Lower lobe of right lung (tissue), 2 donors: ENCODE measurements at places on chromosomes 2 and 18.

DNA sequence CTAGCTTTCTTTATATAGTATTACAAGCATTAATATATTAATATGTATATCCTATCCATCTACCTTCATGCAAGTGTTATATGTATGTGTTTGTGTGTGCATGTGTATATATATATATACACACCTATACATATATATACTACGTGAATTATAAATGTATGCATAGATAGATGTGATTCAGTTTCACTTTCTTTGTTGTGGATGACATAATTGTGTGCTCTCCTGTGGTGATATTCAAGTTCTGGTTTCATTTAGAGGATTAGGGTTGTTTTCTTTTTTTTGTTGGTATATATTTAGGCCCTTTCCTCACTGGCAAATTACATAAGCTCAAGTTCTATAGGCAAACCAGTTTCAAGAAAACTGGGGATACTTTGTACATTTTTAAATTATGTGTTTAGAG is 225.7 kb upstream of the FANCL start:
- DNase-seq: no peak

DNA sequence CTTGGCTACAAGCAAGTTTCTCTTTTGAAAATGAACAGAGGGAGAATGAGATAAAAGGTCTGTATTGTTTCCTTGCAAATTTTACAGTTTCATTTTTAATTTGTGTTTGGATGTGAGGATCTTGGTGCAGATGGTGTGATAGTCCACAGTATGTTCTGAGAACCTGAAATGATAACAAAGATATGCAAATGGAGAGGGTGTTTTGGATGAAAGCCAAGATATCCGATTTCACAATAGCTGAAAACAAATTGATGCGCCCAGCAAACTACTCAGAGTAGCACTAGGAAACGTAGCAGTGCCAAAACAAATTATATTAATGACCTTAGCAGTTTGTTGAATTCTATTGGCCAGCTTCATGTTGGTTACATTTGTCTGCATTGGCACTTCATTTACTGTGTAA is 683.5 kb downstream of the TMEM182 start:
- no peak for DNase-seq

- no peak for DNase-seq
Observed at GRCh38 chr2:235737396-235737795, 243.6 kb downstream of the AGAP1 start.

GRCh38 chr2:175523001-175523400 is 341.5 kb upstream of the ATP5MC3 start:
- DNase-seq: no peak

- DNase-seq: no peak
Observed at GRCh38 chr18:12034241-12035100, 53.2 kb downstream of the IMPA2 start.

DNA sequence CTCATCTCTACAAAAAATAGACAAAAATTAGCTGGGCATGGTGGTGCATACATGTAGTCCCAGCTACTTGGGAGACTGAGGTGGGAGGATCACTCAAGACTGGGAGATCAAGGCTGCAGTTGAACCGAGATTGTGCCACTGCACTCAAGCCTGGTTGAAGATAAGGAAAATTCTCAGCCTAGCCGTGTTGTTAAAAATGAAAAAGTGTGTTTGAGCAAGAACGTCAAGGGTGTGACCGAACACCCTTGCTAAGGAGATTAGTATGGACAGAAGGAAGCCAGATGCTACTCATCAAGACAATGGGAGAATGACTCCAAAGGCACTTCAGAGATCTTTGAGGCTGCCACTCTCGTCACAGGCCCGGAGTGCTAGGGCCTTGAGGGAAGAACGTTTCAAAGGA is 70.0 kb upstream of the NDUFV2 start:
- DNase-seq: no peak

DNA sequence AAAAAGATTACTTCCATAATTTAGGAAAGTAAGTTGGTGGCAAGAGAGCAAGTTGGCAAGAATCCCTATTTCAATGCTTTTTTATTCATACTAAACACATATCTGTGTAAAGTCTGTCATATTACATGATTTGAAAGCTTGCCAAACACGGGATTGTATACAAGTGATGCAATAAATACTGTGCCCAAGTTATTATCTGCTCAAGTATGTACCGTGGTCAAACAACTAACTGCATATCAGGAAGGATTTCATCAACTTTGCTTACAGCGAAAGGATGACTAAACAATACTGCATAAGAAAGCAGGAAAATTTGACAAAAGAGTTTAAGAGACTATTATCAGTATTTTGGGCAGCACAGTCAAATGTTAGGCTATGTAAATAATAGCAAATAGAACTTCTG is 69.6 kb upstream of the SCN1A start:
- no peak for DNase-seq

DNA sequence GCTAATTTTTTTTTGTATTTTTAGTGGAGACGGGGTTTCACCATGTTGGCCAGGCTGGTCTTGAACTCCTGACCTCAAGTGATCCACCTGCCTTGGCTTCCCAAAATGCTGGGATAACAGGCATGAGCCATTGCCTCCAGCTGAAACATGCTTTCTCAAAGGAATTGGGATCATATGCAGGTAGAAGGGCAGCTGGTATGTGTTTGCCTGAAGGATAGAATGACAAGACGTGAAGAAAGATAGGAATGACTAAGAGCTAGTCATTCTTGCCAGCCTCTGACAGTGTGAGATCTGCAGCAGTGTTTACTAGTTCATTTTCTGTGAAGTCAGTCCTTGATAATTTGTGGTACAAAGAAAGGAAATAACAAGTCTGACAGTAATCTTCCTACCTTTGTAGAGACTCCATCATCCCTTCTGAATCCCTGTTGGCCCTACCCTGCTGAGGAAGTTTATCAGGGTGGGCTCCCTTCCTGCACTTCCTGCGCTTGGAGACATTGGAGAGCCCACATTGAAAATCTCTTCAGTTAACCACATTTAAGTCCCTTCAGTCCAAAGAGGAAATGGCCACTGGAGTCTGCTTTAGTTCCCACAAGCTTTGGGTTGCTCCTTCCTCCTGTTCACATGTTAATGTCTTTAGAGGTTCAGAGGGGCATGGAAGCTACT is 14.7 kb downstream of the CFLAR start:
- no peak for DNase-seq

DNA sequence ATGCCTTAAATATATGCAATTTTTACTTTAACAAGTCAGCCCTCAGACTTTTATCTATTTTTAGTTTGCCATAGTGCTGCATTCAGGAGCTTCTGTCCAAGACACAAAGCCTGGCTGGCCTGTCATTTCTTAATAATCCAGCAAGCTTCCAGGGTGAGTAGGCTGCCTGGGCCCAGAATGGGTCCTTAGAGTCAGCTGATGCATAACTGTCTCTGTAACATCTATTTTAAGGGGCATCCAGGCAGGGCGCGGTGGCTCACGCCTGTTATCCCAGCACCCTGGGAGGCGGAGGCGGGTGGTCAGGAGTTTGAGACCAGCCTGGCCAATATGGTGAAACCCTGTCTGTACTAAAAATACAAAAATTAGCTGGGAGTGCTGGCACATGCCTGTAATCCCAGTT is 11.8 kb upstream of the GNLY start:
- DNase-seq: no peak

DNA sequence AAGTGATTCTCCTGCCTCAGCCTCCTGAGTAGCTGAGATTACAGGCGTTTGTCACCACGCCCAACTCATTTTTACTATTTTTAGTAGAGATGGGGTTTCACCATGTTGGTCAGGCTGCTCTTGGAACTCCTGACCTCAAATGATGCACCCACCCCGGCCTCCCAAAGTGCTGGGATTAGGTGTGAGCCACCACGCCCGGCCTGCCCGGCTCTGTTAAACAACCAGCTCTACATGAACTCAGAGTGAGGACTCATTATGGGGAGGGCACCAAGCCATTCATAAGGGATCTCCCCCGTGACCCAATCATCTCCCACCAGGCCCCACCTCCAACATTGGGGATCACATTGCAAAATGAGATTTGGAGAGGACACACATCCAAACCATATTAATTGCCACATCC is 8.8 kb downstream of the ATIC start:
- no peak for DNase-seq

GRCh38 chr18:48672671-48673340 is 134.0 kb downstream of the CTIF start:
- no peak for DNase-seq

DNA sequence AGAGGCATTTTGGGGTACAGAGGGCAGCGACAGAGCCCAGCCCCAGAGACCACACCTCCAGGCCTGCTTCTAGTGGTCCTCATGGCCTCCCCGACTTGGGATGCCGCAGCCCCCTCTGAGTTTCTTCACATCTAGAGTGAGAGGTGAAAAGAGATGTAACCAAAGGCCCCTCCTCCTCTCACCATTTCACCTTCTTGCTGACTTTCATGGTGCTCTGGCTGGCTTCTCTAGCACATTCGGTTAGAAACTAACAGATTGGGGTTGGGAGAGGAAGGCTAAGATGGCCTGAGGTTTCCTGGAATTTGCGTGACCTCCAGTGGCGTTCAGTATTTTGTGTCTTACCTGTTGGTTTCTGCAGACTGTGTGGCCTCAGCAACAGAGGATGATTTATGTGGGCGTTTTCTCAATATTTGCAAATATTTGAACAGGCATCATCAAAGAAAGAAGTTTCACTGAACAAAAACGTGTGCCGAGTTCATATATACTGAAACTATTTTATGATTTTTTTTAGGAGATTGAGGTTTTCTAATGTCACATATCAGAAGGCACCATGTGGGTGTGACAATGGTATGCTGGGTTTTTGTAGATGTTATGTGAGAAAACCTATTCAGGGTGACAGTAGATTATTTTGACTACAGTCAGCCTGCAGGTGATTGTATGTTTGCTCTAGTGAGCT is 69.9 kb upstream of the BCL2L11 start:
- DNase-seq: no peak

DNA sequence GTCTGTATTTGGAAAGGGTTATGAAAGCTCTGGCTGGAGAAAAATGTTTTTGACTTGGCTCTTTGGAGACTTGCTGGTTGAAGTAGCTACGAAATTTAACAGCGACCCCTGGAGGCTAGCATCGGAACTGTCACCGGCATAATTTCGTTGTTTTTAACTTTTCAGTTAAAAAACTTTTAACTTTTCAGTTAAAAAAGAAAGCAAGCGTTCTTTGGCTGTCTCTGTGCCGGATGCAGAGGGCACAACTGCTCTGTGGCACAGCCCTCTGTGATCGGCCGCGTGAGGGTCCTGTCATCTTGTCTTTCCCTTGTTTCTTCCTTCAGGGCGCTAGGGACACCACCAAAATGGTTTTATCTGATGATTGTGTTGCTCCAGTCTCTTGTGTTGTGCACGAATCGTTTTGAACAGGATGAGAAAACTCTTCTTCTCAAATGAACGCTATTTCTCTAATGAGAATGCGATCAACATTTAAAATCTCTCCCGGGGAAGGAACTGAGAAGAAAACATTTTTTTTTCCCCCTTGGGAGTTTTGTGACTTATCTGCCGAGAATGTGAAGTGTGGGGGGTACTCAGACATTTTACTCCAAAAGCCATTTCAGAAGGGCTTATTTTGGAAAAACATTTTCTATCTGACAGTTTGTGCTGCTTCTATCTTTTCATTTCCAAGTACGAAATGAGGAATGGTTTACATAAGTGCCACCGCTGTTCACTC is 57.1 kb downstream of the ADCYAP1 start:
- no peak for DNase-seq

DNA sequence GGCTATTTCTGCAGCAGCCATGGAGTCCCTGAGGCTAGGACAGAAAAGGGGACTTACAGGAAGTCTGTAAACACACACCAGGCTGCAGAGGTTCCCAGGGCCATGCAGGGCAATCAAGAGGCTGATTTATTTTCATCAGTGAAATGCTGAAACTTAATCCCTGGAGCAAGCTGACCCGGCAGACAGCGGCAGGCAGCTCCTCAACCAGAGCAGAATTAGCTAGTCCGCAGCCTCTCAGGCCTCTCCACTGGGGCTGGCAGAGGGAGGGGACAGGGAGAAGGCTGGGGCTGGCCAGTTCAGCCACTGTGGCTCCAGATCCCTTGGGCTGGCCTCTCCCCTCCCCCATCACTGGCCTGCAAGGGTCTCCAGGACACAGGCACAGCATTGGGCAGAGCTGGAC is 136.3 kb downstream of the TNS1 start:
- DNase-seq: no peak

GRCh38 chr18:37309059-37309458 is 256.5 kb downstream of the CELF4 start:
- no peak for DNase-seq

DNA sequence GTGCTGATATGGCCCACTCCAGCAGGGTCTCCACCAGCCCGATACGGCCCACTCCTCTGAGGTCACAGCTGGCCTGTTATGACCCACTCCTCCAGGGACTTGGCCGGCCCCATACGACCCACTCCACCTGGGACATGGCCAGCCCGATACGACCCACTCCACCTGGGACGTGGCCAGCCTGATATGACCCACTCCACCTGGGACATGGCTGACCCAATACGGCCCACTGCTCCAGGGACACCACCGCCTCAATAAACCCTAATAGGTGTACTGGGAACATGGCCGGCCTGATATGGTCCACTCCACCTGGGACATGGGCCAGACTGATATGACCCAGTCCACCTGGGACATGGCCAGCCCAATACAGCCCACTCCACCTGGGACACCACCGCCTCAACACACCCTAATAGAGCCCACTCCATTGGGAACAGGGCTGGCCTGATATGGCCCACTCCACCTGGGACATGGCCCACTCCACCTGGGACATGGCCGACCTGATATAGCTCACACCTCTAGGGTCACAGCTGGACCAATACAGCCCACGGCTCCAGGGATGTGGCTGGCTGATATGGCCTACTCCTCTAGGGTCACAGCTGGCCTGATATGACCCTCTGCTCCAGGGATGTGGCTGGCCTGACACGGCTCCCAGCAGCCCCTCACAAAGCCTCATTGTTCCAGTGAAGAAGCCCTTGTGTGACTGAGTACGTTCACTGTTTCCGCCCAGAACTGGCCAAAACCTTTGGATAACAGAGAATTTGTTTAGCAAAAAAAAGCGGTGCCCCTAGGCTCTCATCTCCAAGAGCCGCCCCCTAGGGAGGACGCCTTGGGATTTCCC is 245.6 kb downstream of the HDAC4 start:
- DNase-seq: peak; percentile 24

DNA sequence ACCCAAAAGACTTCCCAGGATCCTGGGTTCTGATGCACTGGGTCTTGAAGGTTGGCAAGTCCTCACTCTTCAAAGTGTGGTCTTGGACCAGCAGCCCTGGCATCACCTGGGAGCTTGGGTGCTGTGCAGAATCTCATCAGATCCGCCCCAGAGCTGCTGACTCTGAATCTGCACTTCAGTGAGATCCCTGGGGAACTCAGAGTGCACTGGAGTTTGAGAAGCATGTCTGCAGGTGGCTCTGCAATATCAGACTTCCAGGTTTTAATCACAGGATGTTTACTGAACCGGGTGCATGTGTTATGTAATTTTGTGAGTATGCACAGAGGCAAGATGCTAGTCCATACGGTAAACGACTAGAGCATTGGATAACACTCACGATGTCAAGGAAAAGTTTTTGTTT is 58.0 kb upstream of the BOD1L2 start:
- no peak for DNase-seq

- DNase-seq: no peak
Observed at GRCh38 chr2:181177376-181177775, 197.0 kb downstream of the UBE2E3 start.
